Tibial nerve (tissue), 4 donors: ENCODE measurements at places on chromosomes 5 and 9.
A peak's percentile ranks its signal among the peaks of the same experiment; 100 is the strongest.

- no peak for DNase-seq
Observed at GRCh38 chr9:76894198-76894597, 11.7 kb downstream of the PRUNE2 start.

DNA sequence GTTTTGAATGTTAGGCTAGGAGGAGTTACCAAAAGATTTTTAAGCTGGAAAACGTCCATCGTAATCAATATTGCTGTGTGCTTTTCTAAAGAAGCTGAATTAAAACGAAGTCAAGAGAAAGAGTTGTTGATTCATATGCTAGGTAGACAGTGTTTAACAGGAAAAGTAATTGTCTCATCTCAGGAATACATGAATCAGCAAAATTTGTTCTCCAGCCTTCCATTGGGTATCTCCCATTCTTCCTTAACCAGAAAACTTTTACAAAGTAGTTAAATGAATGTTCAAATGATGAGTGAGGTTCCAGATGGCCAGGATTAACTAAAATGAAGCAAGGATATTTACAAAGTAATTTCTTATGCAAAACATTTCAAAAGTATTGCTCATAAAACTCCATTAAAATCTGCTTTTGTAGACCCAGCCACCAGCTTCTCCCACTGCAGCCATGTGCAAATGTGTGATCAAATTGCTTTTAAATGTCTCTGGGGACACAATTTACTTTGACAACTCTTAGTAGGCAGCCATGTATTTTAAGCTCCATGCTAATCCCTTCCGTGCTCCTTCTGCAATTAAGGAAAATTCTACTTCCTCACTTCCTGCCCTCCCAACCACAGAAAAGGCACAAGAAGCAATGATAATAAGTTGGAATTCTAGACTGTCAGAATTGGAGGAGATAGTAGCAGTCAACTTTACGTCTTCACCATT, 121.2 kb downstream of the HTR4 start:
- no peak for DNase-seq

GRCh38 chr5:12183003-12183402, 278.8 kb upstream of the CTNND2 start:
- no peak for DNase-seq

DNA sequence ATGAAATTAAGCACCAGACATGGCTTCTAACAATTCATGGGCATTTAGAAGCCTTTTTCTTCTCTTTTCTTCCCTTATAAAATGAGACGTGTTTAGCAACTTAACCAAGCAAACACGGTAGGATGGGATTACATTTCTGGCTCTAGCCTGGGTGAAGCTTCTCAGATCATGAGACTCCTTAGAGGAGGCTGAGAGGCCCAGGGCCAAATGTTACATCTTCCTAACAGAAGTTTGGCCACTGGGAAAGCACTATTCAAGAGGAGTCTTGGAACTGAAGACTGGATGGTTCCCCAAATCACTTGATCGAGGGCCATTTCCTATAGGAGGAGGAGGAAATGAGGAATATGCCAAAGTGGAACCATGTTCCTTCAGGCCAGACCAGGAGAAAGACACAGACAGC, 1.9 kb downstream of the GABRP start:
- DNase-seq = no peak

DNA sequence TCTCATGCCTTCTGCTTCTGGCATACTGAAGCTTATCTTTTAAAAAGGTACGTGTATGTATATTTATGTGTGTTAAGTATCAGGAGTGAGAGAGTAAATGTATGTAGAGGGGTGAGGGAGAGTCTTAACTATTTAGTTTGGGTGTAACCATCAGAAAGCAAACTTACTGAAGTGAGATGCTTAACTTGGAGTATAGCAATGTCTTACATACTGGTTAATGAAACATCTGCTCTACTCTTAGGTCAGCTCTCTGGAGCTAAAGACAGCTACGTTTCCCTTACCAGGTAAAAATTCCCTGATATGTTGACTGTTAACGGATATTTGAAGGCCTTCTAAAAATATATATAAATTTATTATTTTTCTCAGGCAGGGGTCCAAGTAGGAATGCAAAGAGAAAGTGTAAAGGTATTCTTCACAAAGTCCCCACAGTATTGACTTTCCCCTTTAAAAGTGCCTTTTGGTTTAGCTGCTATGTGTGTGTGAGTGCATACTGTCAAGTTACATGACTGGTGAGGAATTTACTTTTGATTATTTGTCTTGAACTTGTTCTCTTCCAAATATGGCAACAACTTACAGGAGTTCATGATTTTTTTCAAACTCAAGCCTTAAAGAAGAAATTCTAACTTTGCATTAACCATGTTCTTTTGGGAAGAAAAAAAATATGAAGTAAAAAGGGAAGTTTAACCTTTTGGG, 12.3 kb upstream of the C5orf24 start:
- DNase-seq = no peak

DNA sequence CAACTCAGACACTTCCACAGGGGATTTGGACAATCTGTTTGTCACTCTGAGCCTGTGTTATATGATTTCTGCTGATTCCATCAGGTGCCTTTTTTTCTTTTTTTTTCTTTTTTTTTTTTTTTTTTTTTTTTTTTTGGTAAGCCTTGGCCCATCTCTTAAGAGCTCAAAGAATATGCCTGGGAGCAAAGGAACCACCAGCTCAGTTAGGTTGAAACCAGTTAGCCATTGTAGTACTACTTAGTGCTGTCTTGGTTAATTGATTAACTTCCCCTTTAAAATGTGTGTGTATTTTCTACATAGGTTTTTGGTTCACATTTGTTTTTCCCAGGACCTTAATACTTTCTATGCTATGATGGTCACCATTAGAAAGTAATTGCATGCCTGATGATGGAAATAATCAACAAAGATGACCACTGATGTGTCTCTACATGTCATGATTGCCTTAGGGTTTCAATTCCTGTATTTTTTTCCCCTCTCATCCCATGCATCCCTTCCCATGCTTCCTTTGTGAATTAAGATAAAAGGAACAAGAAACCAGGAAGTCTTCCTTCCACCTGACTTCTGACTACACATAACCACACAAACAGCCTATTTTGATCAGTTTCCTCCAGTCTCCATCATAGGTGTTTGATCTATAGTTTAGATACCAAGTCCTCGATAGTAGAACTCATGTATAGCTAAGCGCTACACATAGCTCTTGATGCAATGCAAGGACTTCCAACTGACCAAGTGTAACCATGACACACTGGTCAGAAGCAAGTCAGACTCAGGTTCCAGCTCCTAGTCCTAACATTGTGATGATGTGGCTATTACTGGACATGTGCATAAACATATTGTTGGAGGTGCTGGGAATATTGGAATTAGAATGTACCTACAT, 306.1 kb downstream of the EFNA5 start:
- DNase-seq = no peak

DNA sequence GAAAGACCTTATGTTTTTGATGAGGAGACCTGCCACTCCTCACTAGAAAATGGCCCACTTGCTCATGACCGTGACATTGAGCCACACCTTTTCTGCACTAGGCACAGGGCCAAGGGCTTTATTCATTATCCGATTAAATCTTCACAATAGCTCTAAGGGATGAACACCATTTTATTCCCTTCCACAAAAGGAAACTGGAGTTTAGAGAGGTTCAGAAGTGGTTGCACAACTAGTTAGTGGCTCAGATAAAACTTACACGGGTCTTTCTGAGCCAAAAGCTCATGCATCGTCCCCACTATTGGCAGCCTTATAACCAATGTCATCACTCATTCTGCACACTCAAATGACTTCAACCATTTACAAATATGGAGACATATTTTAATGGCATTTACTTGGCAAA, 39.4 kb downstream of the SUSD1 start:
- DNase-seq = no peak

GRCh38 chr5:166163996-166164610, 2127.3 kb upstream of the WWC1 start:
- DNase-seq = no peak

DNA sequence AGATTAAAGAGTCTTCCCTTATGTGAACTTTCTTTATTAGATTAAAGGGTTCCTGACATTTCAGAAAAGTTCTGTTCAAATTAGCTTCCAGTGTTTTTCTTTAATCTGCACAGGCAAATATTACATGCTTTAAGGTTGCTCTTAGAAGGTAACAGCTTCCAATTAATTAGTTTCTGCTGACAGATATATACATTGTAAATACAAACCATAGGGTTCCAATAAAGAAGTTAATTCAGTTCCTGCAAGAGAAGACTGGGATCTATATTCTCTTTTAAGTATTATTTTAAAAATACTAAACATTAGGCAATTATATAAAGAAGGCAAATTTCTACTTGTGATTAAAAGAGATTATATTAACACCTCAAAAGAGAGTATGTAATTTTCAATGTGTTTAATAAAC, 795.7 kb downstream of the MAT2B start:
- no peak for DNase-seq

DNA sequence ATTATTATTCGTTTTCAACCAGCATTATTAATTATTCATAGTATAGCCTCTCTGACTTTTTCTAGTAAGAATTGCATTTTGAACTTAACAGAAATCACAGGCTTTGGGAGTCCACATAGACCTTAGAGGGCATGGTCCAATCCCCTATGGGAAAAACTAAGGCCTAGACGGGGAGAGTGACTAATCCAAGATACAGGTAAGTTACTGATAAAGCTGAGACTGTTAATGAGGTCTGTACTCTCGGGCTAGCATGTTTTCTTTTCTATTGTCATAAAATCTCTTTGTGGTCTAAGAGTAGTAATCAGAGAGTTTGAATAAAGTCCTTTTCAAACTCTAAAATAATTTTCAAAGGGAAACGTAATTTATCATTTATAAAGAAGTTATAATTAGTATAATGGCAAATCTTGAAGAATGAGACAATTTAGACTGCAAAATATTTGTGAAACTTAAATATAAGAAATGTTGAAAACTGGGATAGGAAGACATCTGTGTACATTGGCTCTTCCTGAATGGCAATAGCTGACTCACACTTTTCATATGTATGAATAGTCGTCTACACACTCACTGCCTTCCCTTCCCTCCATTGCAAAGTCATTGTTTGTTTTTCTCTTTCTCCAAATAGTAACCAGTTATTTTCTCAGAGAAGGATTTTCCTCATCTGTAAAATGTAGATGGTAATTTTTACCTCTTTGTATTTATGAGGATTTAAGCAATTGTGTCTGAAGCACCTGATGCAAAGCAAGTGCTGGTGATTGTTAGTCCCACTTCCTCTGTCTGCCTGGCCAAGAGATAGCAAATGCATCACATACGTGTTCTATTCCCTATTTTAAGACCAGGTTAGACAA, 207.9 kb upstream of the CD180 start:
- DNase-seq = no peak

- no peak for DNase-seq
Observed at GRCh38 chr9:38228331-38229103, 159.5 kb upstream of the SHB start.

GRCh38 chr5:180718810-180719453, 20.9 kb downstream of the OR2Y1 start:
- peak; percentile 24 for DNase-seq

DNA sequence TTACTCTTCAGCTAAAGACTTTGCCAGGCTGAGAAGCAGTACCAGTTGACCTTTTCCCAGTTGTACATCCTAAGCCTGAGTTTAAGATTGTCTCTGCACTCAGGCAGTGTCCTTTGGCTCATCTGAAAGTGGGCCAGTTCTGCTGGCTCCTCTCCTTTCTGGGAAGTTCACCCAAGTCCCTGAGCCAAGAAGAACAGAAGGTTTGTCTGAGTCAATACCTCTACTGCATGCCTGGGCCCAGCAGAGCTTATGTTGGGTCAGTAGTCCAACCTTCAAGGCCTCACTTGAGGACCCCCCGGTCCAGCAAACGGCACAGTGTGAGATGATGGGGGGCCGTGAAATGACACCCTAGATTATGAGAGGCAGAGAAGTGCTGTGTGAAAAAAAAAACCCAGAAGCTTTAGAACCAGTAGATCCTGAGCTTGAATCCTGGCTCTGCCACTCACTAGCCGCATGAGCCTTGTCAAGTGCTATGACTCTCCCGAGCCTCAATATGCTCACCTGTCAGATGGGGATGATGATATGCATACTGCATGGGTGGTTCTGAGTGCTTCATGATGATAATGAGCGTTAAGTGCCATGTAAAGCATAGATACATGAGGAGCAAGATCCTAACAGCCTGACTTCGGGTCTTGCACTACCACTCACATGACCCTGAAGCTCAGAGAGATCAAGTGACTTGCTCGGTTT, 156.0 kb downstream of the MACROH2A1 start:
- DNase-seq = no peak

DNA sequence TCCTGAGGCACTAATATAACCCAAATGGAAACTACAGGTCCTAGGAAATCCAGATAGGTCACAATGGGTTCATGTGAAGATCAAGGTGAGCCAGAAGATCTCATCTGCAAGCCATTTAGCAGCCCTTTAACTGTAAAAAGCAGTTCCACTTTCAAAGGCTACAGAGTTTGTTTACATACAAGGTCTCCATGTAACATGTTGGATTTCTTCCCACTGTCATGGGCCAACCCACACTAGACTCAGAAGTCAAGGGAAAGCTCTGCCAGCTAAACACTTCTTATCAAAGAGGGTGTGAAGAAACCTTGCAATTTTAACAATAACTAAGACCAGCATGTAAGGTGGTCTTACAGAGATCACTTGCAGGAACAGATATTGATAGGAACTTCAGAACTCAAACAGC, 3.8 kb upstream of the CTNNAL1 start:
- no peak for DNase-seq

- DNase-seq = no peak
Observed at GRCh38 chr5:84796399-84796798, 411.7 kb upstream of the EDIL3 start.
